ENCODE measurements at places on chromosomes 3 and 15.

- DNase-seq = no peak
Measured at GRCh38 chr3:170594528-170594927, 8.7 kb upstream of the SLC7A14 start.

DNA sequence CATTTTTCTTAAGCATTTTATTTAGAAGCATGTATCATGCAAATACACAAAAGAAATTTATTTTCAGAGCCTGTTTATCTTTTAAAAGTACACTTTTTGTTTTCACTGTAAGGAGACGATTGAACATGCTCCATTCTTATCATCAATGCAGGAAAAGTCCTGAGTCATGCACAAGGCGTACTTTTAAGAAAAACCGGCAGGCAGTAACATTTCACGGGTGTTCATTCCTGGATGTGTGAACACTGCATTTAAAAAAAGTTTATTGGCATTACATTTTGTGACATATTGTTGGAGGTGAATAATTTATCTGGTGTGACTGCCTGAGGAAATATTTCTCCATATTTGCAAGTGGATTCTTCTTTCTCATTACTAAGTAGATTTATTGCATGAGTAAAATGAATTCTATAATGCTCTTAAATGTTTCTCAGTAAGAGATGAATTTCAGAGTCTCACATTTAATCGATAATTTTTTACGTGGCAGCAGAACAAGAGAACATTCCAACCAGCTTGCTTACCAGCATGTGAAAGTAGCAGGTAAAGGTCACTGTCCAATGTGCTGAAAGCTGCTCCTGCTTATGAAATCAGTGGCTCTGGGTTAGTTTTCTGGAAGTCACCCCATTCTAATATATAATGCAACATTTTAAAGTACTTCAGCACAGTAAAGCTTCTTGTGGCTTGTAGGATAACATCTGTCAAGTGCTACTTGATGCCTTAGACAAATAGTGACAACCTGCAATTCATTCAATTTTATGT, 87.0 kb downstream of the SV2B start:
- DNase-seq = no peak

DNA sequence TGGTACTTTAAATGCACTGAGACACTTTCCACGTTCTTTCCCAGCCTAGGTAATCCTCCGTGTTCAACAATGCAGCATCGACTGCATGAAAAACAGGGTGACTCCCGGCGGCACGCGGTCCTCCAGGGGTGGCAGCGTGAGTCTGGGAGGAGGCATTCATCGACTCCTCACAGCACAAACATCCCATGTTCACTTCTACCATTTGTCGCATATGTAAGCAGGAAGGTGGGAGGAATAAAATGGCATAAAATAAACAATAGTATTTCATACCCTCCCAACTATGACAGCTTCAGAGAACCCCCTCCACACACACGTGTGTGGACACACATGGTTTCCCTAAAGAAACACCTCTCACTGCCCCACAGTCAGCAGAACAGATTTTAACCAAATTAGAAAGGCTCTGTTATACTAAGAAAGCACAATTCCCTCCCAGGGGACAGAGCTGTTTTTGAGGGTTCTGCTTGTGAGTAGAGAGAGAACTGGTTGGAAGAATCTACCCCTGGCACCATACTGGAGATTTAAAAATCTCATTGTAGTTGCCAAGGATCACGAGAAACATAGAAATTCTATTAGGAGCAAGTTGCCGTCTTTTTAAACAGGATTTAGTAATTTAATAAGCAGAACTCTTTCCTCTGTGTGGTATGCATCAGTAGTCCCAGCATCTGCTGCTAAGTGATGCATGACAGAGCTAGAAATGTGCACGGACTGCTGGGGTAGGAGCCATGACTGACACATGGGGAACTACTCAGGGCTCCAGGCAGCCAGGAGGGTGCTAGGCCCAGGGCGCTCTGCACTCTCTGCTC, 6.0 kb downstream of the FAM43A start:
- DNase-seq = no peak

- DNase-seq = no peak
Measured at GRCh38 chr3:196531418-196531817, 16.3 kb upstream of the SMCO1 start.

- DNase-seq = no peak
Measured at GRCh38 chr15:43249236-43249635, 17.5 kb downstream of the TGM5 start.

- no peak for DNase-seq
Measured at GRCh38 chr15:60512937-60513336, 34.0 kb upstream of the ICE2 start.

GRCh38 chr3:184235381-184236032, 6.1 kb downstream of the VWA5B2 start:
- DNase-seq = no peak

DNA sequence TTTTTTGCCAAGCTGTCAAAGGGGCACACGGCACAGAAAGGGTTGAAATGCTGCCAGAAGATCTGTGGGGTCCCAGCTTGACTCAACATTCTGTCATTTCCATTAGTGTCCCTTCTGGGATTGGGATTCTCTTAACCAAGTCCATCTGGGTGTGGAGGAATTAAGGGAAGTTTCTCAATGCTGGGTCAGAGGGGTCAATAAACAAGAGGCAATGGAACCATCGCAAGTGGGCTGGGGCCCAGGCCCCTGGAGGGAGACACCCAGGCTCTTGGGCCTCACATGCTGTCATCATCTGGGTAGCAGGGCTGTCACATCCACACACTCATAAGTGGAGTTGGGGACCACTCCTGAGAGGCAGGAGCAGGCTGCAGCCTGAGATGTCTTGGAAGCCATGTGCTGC, 8.1 kb upstream of the APOD start:
- DNase-seq = no peak

- no peak for DNase-seq
Measured at GRCh38 chr3:49327485-49327884, 12.4 kb downstream of the USP4 start.

DNA sequence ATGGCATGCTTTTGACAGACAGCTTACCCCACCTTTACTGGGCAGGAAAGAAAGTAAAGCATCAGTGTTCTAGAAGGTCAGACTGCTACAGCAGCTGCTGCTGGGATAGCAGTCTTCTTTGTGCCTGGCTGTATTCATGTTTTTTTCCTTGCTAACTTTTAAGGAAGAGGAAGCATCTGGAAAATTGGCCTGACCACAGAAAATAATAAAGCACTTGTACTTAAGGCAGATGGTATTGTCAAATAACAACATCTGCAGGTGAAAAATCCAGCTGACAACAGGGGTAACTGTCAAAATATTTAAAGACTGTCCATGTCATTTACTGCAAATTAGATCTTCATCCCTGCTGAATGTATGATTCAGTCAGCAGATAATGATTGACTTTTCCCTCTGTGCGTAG, 229.0 kb downstream of the OXSM start:
- DNase-seq = no peak

DNA sequence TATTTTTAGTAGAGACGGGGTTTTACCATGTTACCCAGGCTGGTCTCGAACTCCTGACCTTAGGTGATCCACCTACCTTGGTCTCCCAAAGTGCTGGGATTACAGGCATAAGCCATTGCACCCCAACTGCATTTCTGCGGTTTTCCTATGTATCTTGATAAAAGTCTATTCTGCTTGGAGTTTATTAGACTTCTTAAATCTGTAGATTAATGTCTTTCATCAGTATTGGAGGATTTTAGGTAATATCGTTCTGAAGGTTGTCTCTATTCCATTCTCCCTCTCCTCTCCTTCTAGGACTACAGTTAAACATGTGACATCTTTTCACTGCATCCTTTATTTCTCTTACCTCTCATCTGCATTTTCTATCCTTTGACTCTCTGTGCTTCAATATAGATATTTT, 46.3 kb upstream of the GCNT3 start:
- DNase-seq = no peak

DNA sequence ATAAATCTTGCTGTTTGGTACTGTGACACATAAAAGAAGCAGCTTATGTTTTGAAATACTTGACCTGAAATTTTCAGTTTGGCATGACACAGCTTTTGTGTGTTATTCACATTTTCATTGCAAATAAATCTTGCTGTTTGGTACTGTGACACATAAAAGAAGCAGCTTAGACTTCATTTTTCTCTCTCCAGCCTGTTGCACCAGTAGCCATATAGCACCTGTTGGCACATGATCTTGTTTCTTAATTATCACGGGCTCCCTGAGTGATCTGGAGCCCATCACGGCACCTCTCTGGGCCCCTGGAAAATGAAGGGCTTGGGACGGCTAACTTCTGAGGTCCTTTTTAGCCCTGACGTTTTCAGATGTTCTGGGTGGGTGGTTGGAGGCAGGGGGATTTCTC, 77.4 kb upstream of the SLCO3A1 start:
- no peak for DNase-seq

DNA sequence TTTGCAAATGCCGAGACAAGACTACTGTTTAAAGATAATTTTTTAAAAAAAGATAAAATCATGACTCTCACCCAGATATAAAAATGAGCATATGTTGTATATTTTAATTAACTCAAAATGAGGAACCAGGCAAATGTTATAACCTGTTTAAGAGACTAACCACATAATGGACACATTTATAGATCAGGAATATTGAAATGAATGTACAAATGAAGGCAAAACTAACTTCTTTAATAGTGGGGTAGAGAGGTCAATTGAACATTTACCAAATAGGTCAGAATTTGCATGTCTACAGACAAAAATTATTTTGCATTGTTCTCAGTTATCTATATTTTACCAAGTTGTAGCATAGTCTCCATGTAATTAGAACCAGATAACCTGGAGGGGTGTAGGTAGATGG, 134.3 kb upstream of the PFN2 start:
- DNase-seq = no peak

GRCh38 chr3:54960082-54960481, 32.2 kb upstream of the LRTM1 start:
- DNase-seq = no peak

- DNase-seq = no peak
Measured at GRCh38 chr15:33310481-33311311, at the start of gene RYR3. Gene RYR3, plus strand, starts transcription at chr15:33310967. Its CDS starts 79 bp downstream, at chr15:33311046.

DNA sequence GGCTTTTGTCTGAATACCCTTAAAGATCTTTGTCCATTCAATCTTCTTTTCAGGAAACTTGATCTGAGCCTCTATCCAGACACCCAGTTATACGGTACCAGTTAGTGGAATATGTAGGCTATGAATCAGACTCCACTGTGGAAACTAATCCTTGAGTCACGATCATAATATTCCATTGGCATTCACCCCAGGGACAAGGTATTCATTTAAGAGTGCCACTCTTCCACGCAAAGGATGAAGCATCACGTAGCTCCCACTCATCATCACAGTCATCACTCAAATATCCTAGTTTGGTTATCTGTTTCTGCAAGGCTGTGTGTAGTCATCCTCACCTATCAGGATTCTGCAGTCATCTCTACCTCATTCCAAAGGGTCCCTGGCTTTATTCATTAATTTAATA, 85.6 kb downstream of the NEDD4 start:
- no peak for DNase-seq

DNA sequence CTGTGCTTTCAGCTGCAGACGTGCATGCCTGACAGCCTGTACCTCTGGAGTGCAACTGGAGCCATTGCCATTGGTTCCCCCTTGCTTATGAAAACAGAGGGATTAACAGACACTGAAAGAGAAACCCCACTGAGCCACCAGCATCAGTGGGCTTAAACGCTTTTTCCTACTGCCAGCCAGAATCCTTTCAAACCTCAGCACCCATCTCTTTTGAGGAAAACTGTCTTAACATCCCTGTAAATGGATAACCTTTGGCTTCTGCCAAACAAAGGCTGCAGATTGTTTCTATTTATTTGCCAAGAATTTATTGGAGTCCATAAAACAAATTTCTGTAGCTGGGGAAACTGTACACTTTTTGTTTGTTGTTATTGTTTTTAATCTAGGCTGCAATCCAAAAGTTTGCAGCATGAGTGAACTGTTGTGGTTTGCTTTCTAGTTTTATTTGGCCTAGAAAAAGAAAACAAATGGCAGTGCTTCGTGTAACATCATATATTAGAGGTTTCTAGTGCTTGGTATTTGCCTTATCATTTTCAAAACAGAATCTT, 369.2 kb upstream of the IL12A start:
- no peak for DNase-seq

- no peak for DNase-seq
Measured at GRCh38 chr3:71041371-71041770, 542.2 kb downstream of the FOXP1 start.

DNA sequence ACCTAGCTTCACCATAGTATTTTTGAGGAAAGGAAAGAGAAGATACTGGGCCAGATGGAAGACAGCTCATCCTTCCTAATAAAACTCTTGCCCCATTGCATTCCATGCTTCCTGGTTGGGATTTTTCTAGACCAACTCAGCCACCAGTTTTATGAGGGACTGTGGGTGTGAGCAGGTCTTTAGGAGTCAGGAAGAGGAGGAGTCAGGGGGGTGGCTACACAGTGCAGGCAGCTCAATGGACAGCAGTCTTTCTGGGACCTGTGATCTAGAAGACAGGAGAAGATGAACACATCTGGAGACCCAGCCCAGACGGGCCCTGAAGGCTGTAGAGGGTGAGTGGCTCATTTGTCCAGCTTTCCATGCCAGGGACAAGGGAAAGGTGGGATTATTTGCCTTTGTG, at the start of gene NOX5:
Gene NOX5, plus strand, starts transcription at position 242 of the 400 bp plus-strand sequence. Its CDS starts 41 bp downstream, at position 283.
- no peak for DNase-seq

DNA sequence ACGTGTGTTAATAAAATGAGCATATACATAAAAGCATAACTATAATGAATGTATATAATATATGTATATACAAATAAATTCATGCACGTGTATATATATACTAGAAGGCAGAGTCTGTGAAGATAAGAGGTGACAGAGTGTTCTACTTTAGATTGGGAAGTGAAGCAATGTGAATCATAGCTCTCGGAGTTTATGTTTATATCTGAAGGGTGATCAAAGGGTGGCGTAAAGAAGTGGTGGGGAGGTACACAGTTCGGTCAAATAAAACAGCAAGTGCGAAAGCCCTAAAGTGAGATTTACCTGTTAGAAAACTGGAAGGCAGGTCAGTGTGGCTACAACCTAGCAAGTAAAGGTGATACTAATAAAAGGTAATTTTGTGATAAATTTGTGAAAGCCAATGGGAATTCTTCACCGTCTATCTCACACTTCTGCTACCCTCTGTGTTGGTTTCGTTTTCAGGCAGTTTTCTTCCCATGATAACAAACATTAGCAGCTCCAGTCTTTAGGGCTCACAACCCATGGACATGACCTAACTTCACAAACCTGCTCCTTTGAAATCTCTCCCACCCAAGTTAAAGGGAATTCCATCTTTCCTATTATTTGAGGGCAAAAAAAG, 46.7 kb upstream of the BCHE start:
- DNase-seq = no peak

GRCh38 chr15:41558400-41559238, at the start of gene TYRO3:
Gene TYRO3, plus strand, starts transcription at chr15:41559212. Its CDS starts 46 bp downstream, at chr15:41559258.
- DNase-seq = no peak

DNA sequence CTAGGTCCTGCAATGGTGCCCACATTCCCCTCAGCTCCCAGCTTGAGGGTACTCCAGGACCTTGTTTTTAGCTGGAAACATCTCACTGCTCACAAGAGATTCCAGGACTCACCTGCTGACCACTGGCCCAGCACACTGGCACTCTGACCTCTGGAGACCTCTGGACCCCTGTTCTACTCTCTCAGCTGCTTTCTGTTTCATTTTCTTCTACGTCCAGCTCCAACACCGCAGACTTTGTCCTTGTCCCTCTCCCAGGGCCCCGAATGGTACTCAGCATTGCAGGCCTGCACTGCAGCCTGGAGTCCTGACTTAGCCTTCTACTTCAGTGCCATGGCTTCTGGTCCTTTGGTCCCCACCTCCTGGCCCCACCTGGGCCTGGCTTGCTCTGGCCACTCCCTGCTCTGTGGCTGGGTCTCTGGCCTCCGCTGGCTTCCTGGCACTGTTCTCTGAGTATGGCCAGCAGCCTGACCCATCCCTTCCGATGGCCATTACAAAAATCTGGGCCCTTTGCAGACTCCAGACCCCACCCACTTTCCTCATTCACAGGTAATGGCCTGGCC, 27.9 kb downstream of the KY start:
- no peak for DNase-seq

- no peak for DNase-seq
Measured at GRCh38 chr3:96465521-96465920, 348.9 kb upstream of the EPHA6 start.
